ENCODE measurements at places on chromosomes 2 and 18.

DNA sequence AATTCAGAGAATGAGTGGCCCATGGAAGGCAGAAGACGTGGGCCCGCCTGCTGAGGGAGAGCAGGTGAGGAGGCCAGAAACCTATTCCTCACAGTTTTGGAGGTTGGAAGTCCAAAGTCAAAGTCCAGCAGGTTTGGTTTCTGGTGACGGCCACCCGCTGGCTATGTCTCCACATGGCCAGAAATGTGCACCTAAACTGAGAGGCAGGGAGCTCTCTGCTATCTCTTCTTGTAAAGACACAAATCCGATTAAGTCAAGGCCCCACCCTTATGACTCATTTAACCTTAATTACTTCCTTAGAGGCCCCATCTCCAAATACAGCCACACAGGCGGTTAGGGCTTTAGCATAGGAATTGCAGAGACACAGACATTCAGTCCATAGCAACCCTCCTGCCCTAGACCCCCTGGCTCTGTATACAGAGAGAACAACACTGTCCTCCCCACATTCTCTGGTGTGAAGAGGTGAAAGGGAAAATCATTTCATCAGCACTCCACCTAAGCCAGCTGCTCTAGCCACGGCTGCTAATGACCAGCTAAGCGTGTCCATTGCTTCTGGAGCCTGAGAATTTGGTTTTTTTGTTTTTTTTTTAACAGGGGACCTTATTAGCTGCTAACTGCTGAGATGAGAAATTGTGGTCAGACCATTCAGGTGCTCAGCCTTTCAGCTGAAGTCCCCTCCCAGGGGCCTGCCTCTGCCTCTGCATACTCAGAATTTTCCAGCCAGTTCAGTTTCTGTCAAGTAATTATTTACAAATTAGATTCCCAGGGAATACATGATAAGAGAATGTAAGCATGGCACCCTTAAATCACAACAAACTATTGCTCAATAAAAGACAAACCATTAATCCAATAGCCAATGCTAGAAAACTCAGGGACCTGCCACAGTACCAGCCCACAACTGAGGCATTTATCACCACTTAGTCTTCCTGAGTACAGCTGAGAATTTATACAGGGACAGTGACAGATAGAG is 368.7 kb upstream of the ID2 start:
- DNase-seq: no peak

GRCh38 chr2:99861376-99861760 is 281.0 kb downstream of the AFF3 start:
- DNase-seq: no peak

- no peak for DNase-seq
These were observed 97.2 kb upstream of the ACVR1C start for GRCh38 chr2:157725846-157726245.

- DNase-seq: no peak
These were observed 367.4 kb upstream of the MYT1L start for GRCh38 chr2:2698182-2699120.

DNA sequence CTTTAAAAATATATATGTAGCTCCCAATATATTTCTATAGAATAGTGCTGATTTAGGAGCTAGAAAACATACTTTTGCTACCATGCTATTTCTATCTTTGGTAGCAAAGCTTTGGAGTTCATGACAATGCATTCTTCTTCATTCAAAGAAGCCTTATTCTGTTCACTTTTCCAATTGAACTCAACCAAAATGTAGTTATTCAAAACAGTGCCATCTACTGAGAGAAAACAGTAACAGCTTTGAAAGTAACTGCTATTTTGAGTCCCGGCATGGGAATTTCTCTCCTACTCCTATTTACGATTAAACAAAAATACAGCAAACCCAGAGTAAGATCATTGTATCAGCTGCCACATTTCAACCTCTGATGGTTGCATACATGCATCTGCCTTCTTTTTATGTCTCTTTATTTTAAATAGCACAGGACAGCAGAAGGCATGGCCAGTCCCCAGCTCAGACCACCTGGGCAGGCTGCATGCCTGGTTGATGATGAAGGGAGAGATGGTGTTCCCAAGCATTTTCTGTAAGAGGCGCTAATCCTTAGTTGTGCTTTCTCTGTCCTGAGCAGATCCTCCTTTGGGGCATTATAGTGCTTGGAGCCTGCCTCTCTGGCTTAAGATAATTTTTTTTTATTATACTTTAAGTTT is 69.7 kb upstream of the SULT1C3 start:
- DNase-seq: no peak

DNA sequence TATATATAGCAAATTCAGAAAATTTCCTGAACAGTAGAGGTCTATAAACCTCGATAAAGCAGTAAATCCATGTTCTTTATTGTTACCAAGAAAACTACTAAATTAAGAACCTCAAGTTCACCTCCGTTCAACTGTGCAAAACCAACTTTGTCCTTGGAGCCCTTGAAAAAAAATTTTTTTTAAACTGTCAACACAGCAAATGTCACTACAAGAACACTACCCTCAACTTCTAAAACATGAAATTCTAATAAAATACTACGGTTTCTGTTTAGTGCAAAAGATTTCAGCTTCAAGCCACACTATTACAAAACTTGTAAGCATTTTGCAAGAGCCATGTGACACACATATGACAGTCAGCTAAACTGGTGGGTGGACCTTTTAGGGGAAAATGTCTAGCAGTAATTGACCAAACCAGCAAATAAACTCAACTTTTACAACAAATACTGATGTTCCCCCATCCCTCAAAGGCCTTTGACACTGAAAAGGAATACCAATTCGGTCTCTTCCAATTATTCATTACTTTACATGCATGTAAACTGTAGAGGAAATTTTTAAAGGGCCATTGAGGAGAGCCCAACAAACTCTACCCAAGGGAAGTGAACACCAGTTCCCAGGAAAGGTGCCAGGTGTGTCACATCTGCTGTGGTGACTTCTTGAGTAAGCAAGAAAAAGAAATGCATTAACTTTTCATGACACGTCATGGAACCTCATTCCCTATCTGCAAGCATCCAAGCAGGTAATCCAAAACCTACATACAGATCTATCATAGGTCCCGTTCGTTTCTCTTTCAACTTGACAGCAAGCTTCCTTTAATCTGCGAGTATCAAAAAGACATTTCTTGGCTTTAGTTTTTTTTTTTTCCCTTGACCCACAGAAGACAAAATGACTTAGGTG is 1.4 kb downstream of the RAB1A start:
- no peak for DNase-seq
